ENCODE measurements at places on chromosomes 3 and 15.

GRCh38 chr3:187450431-187451190 lies 82.4 kb downstream of the RTP4 start:
- no peak for DNase-seq

- no peak for DNase-seq
Observed at GRCh38 chr15:93283854-93284253, 194.8 kb upstream of the RGMA start.

DNA sequence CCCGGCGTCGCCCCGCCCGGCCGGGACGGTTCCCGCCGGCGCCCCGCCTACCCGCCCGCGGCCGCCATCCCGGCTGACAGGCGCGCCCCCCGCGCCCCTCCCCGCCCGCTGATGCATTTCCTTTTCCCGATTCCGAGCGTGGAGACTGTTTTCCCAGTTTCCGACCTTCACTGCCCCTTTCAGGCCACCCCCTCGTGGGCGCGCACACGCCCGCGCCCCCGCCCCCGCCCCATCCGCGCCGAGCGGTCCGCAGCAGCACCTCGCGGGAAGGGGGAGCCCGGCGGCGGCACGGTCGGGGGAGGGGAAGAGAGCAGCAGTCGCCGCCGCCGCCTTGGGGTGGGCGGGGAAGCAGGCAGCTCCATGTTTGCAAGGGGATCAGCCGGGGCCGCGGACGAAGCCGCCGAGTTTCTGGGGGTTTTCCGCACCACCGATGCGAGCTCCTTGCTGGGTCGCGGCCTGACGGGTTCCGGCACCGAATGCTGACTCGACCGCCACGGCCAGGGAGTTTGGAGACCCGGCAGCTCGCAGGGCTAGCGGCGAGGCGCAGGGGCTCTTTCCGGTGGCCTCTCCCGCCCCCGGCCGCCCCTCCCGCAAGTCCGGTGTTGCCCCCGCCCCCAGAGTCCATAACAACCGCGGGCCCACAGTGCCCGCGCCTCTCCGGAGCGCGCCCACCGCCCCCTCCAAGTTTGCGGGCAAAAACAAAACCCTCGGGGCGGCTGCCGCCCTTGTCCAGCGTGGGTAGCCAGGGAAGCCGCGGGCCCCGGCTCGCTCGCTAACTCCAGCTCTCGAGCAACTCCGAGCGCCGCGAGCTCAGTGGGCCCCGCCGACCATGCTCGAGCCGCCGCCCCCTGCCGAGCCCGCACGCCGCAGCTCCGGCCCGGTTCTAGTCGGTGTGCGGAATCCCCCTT lies 3.2 kb upstream of the SIN3A start:
- DNase-seq = peak; percentile 91

DNA sequence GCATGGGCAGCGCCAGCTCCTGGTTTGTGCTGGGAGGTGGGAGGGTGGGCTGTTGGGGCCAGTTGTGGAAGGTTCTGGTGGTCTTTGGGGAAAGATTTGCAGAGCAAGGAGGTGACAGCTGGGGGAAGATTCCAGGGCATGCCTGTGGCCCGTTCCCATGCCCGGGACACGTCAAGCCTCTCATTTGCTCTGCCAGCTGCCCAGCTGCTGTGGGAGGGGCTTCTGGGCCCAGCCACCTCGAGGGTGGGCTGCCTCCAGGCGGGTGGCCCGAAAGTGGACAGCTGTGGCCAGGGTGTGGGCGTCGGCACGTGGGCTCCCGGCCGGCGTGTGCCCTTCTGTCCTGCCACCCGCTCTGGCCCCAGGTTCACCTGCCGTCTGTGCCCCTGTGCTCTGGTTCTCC lies 17.2 kb downstream of the PLXNA1 start:
- no peak for DNase-seq

- no peak for DNase-seq
Observed at GRCh38 chr3:65795166-65795565, 243.6 kb downstream of the MAGI1 start.

- no peak for DNase-seq
Observed at GRCh38 chr15:95577927-95578326, 752.6 kb upstream of the NR2F2 start.

DNA sequence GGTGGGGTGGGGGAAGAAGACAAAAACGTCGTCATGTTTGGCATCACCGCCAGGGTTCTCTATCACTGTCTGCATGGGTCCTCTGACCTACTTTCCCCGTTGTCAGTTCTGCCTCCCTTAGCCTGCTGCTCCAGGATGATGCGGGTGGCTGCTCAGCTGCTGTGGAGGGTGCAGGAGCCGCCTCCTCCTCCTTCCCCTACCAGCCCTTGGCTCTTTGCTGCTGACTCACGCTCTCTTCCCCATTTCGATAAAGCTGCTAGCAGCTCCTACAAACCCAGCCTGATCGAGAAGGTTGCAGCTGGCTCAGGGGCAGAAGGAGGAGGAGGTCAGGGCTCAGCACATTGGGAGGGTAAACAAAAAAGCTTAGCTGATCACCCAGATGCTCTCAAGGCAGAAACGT lies 49.5 kb upstream of the SEC13 start:
- no peak for DNase-seq
